ENCODE measurements at places on chromosomes 1 and 21.

DNA sequence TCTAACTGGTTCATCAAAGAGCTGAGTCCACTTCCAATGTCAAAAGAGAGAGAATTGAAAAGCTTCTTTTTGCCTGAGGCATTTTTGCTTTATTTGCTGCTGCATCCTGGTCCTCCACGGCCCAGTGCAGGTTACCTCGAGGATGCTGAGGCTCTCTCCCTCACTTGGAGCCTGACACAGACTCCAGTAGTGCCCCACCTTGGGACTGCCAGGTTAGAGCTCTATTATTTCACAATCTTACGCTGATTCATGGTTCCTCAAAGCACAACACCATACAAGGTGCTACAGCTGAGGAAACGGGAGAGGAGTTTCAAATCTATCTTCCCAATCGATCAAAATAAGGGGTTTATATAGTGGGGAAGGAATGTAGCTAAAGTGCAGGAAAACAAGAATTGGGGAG lies 13.6 kb upstream of the PLPPR4 start:
- no peak for DNase-seq

GRCh38 chr1:55958498-55958897 lies 620.9 kb downstream of the PLPP3 start:
- no peak for DNase-seq

- peak; percentile 13 for DNase-seq
Observed at GRCh38 chr1:156445789-156446263, 54.7 kb downstream of the MEF2D start.

- DNase-seq = no peak
Observed at GRCh38 chr1:89069951-89070350, 4.9 kb upstream of the GBP1 start.

DNA sequence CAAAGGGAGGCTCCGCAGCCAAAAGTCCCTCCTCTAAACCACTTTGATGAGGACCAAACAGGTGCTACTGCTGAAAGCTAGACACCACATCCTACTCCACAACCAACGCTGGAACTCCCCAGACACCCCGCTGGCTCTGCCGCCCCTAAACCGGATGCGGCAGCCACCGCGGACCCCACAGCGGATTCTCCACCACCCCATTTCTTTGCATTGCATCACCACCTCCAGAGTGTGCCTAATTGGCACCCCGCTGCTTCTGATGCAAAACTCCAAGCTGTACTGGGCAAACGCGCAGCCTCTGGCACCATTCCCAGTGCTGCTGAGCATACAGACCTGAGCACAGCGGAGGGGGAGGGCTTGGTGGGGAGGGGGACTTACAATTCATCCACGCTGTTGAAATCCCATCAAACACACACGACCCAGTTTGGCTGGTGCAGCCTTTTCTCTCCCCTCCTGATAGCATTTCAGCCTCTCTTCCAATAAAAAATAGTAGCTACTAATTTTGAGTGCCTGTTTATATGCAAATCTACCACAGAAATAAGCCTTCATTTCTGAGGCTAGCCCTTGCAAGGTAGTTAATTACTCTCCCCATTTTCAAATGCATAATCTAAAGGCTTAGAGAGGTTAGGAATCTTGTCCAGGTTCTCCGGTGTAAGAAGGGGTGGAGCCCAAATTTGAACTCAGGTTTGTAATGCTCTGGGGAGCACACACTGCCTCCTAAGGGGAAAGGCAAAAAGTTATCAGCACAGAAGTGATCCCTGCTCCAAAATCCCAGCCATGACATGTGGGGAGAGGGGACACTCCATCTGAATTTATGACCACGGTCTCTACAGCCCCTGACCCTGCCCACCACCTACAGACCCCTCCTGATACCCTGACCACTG lies 12.2 kb upstream of the RGS16 start:
- no peak for DNase-seq

DNA sequence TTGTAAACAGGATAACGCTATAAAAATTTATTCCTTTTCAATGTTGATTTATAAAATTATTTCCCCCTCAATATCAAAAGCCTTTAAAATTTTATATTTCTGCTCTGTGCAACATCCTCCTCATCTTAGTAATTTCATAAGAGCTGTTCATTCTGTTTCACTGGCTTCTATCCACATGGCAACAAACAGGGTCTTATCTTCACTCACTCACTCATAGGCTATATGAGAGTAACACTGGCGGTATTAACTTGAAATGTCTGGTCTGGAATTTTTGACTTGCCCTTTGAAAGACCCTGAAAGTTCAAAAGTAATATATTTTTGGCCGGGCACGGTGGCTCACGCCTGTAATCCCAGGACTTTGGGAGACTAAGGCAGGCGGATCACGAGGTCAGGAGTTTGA lies 77.4 kb upstream of the KRTAP11-1 start:
- DNase-seq = no peak

DNA sequence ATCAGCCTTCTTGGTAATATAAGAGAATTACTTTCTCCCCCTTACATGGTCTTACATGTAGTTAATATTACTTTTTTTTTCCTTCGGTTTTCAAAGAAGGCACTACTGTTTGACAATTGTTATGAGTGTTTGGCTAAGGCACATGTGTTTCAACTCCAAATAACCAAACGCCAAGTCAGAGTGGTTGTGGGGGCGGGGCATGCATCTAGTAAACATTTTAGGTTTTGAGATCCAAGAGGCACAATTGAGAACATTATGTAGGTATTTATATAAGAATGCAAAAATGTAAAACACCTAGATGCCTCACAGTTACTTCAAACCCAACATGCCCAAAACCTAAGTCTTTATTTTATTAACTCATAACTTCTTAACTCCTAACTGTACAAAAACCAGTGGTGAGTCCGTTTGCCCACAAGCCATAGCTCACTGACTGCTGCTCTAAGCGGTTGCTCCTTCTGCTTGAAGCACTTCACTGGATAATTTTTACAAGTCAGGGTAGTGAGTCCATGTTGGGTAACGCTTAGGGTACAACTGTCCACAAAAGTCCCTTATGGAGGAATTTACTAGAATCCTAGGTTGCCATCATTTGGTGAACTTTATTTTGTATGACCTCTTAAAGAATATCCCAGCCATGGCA lies 189.9 kb downstream of the HUNK start:
- DNase-seq = no peak

DNA sequence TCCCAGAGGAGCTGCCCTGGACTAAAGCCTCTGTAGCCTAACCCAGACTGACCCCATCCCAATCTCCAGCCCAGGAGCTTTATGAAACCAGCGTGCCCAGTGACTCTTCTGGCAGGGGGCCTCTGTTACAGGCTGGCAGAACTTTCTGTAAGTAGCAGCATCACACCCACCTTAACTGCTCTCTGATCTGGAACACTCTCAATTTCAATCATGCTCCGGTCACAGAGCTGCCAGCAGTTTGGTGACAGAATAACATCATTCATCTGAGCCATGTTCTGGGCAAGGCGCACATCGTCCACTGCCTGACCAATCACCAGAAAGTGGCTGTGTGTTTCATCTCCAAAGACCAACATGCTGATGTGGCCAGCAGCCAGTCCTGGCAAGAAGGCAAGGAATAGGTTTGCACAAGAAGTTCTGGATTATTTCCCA lies 14.7 kb downstream of the ADCY10 start:
- DNase-seq = no peak

- DNase-seq = no peak
Observed at GRCh38 chr1:228045871-228046270, 36.6 kb upstream of the ARF1 start.

GRCh38 chr1:185533596-185533995 lies 200.6 kb upstream of the HMCN1 start:
- DNase-seq = no peak

All from BJ (cell line).